ENCODE measurements at places on chromosomes 5 and 9.

DNA sequence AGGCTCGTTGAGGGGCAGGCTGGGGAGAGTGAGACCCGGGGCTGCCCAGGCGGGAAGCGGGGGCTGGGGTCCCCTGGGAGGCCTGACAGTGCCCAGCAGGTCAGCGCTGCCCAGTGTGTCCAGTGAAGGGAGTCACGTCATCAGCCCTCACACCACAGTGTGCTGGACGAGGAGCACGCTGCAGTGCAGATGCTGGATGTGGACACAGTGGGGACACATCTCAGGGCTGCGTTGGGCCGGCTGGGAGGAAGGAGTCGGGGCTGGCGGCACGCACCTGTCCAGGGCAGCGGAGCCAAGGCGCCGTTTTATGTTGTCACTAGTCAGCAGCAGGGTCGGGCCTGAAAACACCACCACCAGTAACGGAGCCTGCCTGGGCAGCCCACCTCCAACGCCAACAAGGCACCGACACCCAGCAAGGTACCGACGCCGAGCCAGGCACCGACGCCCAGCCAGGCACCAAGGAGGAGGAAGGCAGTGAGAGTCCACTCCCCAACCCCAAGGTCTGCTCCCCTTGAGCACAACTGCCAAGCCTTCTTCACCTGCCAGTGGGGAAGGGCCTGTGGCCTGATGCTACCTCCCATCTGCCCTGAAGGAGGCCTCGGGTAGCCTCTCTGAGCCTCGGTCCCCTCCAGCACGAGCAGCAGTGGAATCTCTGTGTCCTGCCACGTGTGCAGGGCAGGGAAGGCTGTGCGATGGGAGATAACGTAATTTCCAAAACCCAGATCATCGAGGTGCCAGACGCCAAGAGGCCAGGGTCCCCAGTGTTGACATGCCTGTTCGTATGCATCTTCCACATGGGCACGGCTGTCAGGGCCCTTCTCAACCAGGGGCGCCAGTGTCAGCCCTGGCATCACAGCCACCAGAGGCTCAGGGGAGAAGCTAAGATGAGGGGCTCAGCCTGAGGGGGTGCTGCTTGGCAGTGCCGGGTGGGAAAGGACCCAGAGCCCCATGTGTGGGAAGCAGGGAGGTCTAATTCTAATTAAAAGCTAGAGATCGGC is 21.9 kb upstream of the NSMF start:
- DNase-seq: no peak

DNA sequence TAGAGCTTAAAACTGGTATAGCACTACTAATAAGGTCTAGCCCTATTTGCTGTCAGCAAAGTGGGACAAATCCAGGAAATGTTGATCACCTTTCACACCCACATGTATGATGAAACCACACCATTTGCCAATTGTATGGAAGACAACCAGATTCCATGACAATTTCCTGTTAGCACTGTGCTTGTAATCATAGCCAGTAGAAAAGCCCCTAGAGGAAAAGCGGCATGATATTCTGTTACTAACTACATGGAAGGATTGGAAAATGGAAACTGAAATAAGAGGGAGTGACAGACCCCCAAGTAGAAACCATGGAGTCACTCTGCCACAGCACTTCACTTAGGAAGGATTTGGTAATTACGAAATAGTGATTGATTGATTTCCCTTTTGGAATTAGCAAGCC is 923 bp downstream of the SPATA6L start:
- DNase-seq: no peak

DNA sequence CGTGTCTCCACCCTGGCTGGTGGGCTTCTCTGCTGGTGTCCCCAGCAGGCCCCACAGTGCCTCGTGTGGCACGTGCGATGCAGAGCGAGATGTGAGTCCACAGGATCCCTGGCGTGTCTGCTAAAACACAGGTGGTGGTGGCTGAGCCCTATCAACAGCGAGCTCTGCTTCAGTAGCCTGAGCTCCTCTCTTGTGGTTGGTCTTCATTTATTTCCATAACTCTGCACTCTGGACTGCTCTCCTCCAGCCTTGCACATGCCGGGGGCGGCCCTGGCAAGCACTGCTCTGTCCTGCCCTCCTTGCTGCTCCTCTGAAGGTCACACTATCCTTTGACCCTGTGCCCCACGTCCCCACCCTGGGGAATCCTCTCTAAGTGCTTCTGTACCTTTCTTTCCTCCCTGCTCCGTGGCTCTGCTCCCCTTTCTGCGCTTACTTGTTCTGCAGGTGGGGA is 59.2 kb downstream of the NSUN2 start:
- DNase-seq: no peak

- DNase-seq: no peak
Measured at GRCh38 chr5:172118891-172119290, 69.1 kb downstream of the STK10 start.

GRCh38 chr5:68818870-68819269 is 274.9 kb upstream of the SLC30A5 start:
- no peak for DNase-seq

DNA sequence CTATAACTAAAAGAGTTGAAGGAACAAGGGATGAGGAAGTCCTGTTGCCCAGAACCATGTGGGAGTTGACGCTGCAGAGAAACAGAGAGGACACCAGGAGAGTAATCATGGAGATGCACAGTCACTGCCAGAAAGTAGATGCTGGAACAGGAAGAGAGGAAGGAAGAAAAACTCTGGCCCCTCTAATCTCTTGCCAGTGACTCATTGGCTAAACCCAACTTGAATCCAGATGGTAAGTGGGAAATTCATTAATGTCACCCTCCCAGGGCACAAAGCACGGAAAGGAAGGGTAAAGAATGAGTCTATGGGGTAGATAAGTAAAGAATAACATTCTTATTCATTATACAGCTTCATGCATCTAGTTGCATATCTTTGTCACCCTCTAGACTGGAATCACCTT is 631.9 kb downstream of the PRELID2 start:
- no peak for DNase-seq

GRCh38 chr5:425714-426113 is 17.3 kb upstream of the EXOC3 start:
- no peak for DNase-seq

DNA sequence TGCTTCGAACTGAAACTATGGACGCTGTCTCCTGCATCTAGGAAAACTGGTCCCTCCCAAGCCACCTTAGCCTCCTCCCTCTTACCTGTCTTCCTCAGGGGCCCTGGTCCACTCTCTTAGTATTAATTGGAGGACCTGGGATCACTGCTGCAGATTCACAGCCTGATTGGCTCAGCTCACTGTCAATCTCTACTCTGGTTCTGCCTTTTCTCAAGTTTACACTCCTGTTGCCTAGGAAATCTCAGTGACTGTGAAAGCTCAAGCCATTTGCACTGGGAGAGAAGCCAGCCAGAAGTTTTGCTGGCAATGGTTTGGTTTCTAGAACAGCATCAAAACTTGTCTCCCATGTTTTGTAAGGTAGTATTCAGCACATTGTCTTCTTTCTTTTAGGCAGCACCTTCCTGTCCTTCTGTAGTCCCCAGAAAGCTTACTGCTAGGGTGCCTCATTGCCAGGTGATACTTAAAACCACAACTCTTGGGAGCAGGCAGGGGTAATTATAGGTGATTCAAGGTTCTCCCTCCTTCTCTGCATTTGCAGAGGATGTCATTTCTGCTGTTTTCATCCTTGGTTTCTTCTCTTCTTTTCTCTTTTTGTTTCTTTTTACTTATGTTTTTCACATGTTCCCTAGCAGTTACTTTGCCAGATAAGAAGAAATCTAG is at the start of gene CAPSL:
TSS of gene CAPSL (minus strand) at position 55 of the 660 bp plus-strand sequence. CDS start 17,502 bp downstream, outside the sequence.
- DNase-seq: peak; percentile 95

DNA sequence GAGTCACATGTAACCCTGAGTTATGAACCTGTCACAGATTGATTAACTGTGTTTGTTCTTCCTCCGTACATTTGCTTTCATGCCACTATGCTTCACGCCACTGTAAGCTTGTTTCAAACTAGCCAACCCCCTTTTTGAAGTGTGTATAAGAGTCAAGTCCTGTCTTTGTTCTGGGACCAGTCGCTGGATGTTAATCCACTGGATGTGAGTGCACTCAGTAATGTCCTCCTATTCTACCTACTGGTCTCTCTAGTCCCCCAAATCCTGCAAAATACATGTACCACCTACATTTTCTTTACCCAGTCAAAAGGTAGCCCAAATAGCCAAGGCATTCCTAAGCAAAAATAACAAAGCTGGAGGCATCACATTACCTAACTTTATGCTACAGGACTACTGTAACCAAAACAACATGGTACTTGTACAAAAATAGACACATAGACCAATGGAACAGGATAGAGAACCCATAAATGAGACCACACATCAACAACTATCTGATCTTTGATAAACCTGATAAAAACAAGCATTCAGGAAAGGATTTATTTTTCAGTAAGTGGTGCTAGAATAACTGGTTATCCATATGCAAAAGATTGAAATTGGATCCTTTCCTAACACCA is 1139.1 kb upstream of the SEMA6A start:
- DNase-seq: no peak

DNA sequence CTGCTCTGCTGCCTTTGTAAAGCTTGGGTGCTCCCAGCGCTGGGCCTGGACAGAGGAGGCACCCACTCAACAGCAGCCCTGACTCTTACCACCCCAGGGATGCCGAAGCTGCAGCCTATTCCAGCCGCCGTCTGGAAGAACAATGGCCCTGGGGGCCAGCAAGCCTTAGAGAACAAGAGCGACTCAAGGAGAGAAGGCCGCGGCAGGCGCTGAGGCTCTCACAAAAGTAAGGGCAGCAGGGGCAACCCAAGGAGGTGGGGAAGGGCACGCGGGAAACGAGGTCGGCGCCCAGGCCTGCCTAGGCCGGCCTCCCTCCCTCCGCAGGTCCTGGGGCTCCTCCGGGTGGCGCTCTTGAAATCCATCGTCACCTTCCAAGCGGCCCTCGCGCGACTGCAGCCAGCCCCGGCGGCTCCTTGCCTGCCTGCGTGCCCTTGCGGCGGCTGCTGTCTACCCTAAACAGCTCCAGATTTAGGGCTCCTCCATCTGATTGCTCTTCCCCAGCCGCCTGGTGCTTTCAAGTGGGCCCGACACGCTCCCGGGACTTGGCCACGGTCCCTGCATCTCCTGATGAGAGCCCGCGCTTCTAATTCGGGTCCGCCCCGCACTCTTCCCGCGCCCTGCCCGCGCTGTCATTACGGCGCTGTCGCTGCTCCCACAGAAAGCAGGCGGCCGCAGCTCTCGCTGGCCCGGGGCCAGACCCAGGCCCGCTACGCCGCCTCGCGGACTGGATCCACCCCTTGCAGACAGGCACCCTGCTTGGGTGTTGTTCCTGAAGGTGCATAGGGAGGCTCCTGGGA is 213.3 kb downstream of the SEMA6A start:
- DNase-seq: peak; percentile 37

- no peak for DNase-seq
Measured at GRCh38 chr9:113238202-113238858, 17.0 kb downstream of the SLC31A1 start.

GRCh38 chr5:141525653-141526052 is 36.8 kb downstream of the PCDHGC5 start:
- no peak for DNase-seq

DNA sequence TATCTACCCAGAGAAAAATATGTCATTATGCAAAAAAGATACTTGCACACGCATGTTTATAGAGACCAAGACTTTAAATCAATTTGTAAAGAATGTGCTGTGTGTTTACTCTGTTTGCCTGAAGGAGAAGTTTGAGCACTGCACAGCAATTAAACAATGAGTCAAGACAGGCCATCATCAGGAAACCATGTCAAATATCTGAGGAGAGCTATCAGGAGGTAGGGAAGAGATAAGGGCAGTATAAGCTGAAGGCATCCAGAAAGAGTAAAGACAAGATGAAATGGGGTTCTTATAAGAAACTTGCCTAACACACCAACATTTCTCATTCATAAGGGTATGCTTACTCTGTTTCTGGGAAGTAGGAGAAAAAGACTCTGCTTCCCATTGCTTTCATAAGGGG is 405.8 kb upstream of the PTGER4 start:
- DNase-seq: no peak

GRCh38 chr9:125683486-125683885 is 23.5 kb downstream of the MAPKAP1 start:
- DNase-seq: no peak

- DNase-seq: no peak
Measured at GRCh38 chr9:95081998-95082397, 235.5 kb downstream of the FANCC start.

- no peak for DNase-seq
Measured at GRCh38 chr9:130139251-130139650, 33.0 kb upstream of the NCS1 start.

GRCh38 chr5:20113031-20113715 is 125.2 kb upstream of the CDH18 start:
- no peak for DNase-seq

GRCh38 chr9:136424750-136425362 is 14.4 kb downstream of the PMPCA start:
- no peak for DNase-seq

DNA sequence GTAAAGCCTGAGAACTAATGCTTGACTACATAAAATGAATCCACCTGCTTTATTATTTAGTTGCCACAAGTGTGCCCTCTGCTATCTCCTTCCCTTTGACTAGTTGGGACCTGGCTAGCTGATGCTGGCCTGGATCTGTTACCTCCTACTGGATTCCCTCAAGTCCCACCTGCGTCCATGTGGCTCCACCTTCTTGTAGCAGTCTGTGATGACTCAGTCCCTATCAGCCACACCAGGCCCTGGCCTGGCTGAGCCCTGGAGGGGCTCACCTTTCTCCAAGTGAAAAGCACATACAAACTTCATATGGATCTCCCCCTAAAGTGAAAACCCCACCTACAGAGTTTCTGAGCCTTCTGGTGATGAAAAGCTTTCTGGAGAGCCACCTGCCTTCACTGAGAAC is 611.4 kb downstream of the SEMA5A start:
- DNase-seq: no peak

DNA sequence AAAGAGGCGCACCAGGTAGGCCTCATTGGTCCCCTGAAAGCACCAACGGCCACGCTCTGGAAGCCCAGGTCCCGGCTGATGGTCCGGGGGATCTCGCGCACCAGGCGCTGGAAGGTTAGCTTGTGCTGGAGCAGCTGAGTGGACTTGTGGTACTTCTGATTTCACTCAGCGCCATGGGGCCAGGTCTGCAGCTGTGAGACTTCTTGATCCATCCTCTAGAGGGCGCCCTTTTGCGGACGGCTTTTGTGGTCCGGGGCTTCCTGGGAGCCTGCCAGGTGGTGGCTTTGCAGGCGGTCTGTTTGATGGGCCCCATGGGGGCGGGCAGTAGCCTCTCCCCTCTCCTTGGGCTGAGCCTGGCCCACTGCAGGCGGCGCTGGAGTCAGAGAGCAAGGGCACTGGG is 10.4 kb downstream of the TAF11L12 start:
- DNase-seq: peak; percentile 2

GRCh38 chr5:6736524-6737042 is 23.4 kb downstream of the TENT4A start:
- DNase-seq: no peak

- DNase-seq: no peak
Measured at GRCh38 chr9:859251-859650, 17.8 kb downstream of the DMRT1 start.

- DNase-seq: peak; percentile 16
Measured at GRCh38 chr5:66436721-66437120, 159.5 kb upstream of the MAST4 start.

- no peak for DNase-seq
Measured at GRCh38 chr5:58497921-58498320, 6.7 kb downstream of the GAPT start.

- no peak for DNase-seq
Measured at GRCh38 chr5:57780306-57780960, 297.8 kb upstream of the ACTBL2 start.

Measured in iPS DF 6.9 (cell line).